NCI-H1694 treated with DMSO at 0.1 percent for 48 hours (cell line): ENCODE measurements at places on chromosomes 1 and 21.

- no peak for DNase-seq
These were observed 55.1 kb downstream of the PTGER3 start for GRCh38 chr1:70992521-70992920.

- DNase-seq = no peak
These were observed 45.7 kb downstream of the PSMG1 start for GRCh38 chr21:39137248-39138178.

DNA sequence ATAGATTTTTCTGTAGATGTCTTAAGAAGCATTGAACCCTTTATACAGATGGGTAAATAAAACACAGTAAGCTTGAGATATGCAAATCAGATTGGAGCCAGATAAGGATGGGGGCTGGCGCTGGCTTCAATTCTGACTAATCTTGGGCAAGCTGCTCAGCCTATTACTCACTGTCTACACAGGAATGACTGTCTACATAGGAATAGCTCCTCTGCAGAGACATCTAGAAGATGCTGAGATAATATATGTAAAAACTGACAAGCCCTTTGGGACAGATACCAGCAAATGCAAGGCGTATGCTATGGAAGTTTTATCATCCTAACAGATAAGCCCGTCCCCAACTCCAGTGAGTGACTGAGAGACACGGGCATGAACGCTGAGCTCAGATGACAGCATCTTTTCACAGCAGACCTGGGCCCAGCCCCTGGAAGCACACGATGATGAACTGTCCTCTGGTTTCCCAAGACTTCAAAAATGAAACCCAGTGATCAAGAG, 1.7 kb downstream of the CLDN14 start:
- DNase-seq = no peak

- DNase-seq = no peak
These were observed 8.0 kb downstream of the RIIAD1 start for GRCh38 chr1:151729157-151729965.

DNA sequence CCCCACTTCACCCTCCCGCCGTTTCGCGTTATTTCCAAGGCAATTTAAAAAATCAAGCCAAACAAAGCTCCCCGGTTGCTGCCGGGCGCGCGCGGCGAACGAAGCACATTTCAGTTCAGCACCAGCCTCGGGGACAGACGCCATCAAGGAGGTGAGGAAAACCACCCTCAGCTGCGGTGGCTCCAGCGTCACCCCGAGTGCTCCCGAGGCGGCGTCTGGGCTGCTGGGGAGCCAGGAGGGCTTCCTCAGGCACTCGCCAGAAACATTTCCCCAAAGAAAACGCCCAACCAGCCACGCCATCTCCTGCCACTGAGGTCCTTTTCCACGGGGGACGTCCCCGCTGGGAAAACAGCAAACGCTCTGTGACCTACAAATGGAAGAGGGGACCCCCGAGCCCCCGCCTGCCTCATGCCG, 623 bp downstream of the GNG4 start:
- DNase-seq = peak; percentile 61

- DNase-seq = peak; percentile 36
These were observed at the start of gene HLX for GRCh38 chr1:220879076-220879508. Gene HLX, plus strand, starts transcription at chr1:220879443. Its CDS starts 415 bp downstream, at chr1:220879858.

- DNase-seq = no peak
These were observed 74.6 kb upstream of the PTGFRN start for GRCh38 chr1:116835161-116835560.

- no peak for DNase-seq
These were observed 28.4 kb downstream of the SDC3 start for GRCh38 chr1:30879940-30880677.

DNA sequence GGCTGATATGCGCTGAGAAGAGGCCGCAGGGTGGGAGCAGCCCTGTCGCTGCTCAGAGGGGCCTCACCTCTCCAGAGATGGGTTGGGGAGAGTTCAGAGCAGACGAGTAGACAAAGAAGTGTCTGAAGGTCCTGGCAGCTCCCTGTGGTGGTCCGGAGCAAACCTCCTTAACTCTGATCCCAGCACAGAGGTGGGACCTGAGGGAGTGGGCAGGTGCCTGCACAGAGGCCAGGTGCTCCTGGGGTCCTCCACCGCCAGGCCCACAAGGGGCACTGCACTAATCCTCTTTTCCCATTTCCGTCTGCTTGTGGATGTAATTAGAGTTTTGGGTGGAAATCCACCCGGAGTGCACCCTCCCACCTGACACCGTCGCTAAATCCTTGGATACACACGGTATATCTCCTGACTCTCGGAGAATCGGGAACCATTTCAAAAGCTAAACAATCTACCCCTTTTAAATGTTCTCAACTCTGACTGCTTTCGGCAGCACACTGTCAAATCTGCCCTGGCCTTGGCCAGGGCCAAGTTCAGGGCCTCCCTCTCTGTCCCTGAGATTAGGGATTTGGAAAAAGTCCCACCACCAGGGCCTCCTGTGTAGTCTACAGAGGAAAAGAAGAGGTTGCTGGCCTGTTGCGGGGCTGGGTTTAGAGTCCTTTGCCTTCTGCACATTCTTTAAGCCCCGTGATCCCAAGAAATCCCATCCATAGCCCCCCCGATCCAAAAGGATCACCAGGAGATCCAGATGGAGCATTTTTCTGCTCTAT, 22.4 kb downstream of the CASZ1 start:
- no peak for DNase-seq

GRCh38 chr1:19923137-19923952, at the start of gene PLA2G2E:
Gene PLA2G2E, minus strand, starts transcription at chr1:19923617. Its CDS starts 58 bp downstream, at chr1:19923559.
- no peak for DNase-seq

- no peak for DNase-seq
These were observed 1202.9 kb downstream of the NCAM2 start for GRCh38 chr21:22201126-22201525.

DNA sequence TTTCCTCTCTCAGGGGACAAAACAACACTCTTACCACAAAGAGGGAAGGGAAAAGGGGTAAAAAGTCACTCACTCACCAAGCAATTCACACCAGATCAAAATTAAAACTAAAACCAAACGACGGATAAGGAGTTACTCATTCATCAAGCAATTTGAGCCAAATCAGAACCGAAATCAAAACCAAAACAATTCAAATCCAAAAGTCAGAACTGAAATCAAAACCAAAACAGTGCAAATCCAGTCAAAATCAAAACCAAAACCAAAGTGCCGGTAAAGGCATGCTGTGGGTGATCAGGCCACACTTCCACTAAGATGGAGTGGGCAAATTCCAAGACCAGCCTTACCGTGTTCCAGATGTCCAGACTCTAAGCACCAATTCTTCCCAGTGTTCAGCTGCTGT, 717.9 kb downstream of the AMY1C start:
- no peak for DNase-seq

GRCh38 chr21:18245464-18245967, 883 bp downstream of the CHODL start:
- DNase-seq = no peak

DNA sequence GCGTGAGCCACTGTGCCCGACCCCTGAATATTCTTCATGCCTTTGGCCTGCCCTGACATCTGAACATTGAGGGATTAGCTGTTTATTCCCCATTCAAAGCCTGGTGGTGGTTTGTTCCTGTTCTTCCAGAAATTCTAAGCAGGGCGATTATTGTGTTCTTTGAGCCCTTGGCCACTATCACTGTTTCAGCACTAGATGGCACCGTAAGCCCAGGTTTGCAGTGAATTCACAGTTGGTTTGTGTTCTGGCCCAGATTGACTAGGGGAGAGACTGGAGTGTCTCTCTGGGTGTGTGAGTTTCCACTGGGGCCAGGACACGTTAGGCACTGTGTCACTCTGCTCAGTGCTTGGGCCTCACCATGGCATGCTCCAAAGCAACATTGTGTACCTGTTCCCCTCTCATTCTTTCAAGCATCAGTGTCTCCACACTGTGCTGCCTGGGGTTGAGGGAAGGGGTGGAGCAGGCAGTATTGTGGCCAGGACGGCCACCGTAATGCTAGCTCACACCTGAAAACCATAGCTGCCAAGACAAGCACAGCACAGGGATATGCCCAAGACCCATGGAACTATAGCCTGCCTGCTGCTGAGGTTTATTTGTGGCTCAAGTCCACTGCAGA, 52.7 kb downstream of the PKN2 start:
- no peak for DNase-seq

- DNase-seq = no peak
These were observed 19.3 kb upstream of the METTL13 start for GRCh38 chr1:171762143-171762563.

DNA sequence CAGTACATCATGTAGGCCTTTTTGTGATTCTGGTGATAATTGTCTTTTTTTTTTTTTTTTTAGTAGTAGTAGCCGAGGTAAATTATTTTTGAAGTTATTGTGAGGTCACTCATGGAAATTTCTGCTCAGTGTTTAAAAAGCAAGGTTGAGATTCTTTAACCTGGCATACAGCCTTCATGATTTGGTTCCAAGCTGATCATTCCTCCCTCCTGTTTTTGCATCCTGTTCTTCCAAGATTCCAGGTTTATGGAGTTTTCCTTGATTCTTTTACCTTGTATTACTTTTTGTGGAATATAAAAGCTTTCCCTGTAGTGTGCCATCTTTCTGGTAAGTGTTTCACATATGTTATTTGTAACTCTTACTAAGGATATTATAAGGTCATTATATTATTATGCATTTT, 9.1 kb downstream of the ZFYVE9 start:
- no peak for DNase-seq

- no peak for DNase-seq
These were observed 58.7 kb downstream of the NENF start for GRCh38 chr1:212491454-212491853.

- peak; percentile 38 for DNase-seq
These were observed 168.8 kb downstream of the ZSCAN20 start for GRCh38 chr1:33641104-33641830.

GRCh38 chr1:22809783-22810182, 99.1 kb downstream of the EPHB2 start:
- DNase-seq = no peak

GRCh38 chr21:34180826-34181359, 107.5 kb downstream of the MRPS6 start:
- no peak for DNase-seq

DNA sequence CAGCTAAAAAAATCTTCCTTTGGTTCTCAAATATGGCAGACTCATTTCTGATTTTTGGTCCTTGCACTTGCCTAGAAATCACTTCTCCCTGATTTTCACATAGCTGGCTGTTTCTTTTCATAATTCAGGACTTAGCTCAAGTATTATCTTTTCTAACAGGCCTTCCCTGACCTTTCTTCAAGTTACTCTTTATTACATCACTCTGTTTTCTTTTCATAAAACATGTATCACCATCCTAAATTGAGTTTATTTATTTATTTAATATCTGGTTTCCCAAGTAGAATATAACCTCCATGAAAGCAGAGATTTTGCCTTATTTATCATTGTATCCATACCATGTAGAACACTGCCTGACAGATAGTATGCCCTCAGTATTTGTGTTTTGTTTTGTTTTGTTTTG, 18.2 kb upstream of the GNG5 start:
- no peak for DNase-seq

DNA sequence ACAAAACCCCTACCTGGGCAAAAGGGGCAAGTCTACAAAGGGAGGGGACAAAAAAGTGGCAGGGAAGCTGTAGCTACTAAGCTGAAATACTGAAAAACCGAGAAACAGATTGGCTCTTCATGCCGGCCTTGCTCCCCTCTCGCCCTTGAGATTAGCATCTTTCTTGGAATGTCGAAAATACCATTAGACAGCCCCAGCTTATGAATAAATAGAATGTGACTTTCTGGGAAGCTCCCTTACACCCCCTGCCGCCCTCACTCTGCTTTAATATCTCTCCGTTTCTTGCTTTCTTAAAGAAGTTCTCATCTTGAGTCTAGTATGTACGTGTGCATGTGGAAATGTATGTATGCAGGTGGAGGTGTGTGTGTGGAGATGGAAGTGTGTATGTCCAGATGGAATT, 14.1 kb downstream of the TRAF3IP3 start:
- no peak for DNase-seq

DNA sequence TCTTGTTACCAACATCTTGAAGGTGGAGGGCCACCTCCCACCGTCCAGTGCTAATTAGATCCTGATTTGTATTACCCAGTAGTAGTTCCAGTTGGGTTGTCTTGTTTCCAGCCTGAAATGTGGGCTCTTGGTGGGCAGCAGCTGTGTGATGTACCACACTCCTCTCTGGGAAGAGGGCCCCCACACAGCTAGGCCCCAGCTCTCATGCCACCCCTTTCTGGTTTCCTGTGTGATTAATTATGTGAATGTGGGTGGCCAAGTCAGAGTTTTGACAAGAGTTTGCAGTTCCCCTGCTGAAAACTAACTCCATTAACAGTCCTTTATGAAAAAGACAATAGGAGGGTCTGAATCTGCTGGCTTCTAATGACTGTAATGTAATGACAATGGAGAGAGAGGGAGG, 3.8 kb downstream of the HMGB4 start:
- no peak for DNase-seq

- DNase-seq = no peak
These were observed 2.2 kb downstream of the LAMC2 start for GRCh38 chr1:183188240-183188639.

- no peak for DNase-seq
These were observed 31.6 kb downstream of the PTP4A2 start for GRCh38 chr1:31906557-31906956.

DNA sequence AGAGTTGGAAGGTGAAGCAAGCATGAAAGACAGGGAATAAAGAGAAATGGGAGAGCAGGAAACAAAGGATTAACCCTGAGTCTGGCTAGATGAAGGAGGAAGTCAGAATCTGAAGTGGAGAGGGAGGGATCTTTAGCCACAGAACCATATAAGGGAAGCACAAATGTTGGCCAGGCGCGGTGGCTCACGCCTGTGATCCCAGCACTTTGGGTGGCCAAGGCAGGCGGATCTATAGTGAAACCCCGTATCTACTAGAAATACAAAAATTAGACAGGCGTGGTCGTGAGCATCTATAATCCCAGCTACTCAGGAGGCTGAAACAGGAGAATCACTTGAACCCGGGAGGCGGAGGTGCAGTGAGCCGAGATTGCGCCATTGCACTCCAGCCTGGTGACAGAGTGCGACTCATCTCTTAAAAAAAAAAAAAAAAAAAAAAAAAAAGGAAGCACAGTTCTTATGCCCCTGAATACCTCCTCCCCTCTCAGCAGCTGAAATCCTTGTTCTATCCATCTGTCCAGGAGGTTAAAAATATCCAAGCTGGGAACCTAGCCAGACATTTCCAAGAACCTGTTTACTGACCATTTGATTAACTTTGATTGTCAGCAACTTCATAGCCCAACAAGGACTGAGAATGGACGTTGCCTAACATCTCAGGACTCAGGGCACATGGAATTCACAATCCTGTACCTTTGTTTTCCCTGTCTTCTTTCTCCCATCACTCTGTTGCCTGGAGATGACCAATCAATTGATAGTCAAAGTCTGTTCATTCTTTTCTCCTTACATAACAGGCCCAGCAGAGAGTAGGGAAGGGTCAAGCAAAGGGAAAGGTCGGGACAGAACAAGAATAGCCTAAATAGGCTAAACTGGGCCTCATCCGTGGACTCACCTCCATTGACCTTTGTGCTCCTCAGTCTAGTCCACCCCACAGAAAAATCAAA, 10.6 kb downstream of the TXNIP start:
- no peak for DNase-seq

- DNase-seq = no peak
These were observed 779.4 kb downstream of the LTN1 start for GRCh38 chr21:28213261-28213660.

DNA sequence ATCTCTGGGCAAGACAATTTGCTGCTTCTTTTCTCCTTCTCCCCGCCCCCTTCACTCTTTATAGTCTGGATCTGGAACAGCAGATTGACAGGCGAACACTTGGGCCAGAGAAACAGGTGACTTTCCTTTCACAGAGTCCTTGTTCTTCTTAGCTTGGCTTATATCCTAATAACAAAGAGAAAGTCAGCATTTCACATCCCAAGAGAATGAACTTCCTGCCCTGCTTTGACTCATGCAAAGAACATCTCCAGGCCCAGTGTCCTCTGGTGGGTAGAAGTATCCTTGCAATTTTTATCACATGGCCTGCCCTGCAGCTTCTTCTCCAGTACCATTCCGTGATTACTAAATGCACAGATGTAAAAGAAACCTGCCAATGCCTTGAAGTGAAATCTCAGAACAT, 764.4 kb downstream of the ADGRL2 start:
- DNase-seq = no peak
